ENCODE measurements at places on chromosomes 4 and X.

DNA sequence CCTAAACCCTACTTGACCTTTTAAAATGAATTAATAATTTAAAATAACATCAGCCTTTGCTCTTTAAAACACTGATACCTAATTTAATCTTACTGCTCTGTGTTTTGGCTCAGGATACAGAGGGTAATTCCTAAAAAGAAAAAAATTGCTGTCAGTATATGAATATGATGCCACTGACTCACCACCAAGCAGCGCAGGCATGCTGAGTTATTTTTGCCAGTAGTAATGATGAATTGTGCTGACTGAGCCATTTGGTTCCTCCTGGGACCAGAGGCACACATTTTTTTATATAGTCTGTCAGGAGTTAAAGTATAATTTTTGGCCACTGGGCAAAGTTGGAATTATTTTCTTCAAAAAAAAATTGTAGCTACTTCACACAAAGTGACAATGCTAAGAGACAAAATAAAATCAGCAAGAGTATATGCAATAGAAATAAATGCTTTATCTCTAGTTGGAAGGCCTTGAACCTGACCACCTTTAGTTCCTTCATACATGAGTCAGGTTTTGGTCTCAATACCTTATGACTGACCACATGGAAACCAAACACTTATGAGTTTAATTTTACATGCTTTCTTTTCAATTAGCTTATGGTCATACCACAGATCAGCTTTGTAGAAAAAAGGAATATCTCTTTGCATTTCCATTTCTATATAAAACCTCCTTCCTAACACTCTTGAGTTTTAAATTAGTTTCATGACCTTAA is 115.1 kb downstream of the PPP3CA start:
- no peaks in the 10 kb centered on the region for H3K27me3 ChIP-seq
- no peaks in the 10 kb centered on the region for H3K4me1 ChIP-seq
- H3K36me3 ChIP-seq: no peaks in the 10 kb centered on the region
- no peak overlapping the region for H3K4me3 ChIP-seq

DNA sequence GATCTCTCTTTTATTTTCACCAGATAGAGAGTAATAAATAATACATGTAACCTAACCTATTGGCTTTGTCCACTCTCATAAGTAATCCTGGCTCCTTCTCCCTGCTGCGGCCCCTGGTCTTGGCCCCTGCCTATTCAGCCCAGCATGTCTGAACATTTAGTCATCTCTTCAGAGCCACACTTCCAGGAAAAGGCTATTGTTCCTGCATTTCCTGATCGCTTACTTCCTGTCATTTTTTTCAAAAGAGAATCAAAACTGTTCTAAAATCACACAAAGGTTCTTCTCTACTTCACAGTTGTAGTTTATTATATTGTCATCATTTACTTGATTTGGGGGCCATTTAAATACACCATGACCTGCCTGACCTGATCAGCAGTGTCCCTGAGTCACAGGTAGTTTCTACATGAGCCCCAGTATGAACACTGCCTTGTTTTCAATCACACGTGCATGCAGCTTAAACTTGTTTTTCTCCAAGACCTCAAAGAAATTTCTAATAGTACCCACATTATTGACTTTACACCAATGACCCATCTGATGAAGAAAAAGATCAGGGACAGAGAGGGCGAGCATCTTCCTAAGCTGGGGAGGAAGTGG is 47.4 kb upstream of the KDR start:
- DNase-seq: no peak
- no peak overlapping the region for H3K4me3 ChIP-seq
- no peaks in the 10 kb centered on the region for H3K36me3 ChIP-seq

- no peaks in the 10 kb centered on the region for H3K27me3 ChIP-seq
- no peaks in the 10 kb centered on the region for H3K36me3 ChIP-seq
- no peaks in the 10 kb centered on the region for H3K4me1 ChIP-seq
- DNase-seq: no peak
- H3K27ac ChIP-seq: no peak overlapping the region
- H3K4me3 ChIP-seq: no peak overlapping the region
Measured at GRCh38 chrX:111467896-111468295, 43.5 kb upstream of the SERTM2 start.

DNA sequence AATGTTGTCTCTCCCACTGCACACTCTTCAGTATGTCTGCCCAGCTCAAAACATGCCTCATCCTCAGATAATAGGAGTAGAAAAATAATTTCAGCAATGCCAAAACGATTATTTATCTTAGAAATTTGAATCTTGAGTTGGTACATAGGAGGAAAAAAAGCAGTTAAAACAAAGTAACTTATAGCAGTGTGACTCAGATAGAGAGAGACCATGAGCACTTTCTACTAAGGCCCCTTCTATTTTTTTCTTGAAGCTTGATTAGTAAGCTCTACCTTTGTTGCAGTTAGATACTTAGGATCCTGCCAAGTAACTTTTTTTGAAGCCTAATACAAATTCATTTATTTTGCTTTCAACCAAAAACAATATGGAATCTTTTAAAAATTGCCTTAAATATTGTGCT is 212.3 kb downstream of the MAD2L1 start:
- H3K4me1 ChIP-seq: no peaks in the 10 kb centered on the region
- H3K27me3 ChIP-seq: no peaks in the 10 kb centered on the region
- DNase-seq: no peak
- H3K27ac ChIP-seq: no peak overlapping the region
- no peak overlapping the region for H3K4me3 ChIP-seq

GRCh38 chr4:123936621-123937043 is 540.0 kb downstream of the SPRY1 start:
- no peak for DNase-seq
- no peaks in the 10 kb centered on the region for H3K4me1 ChIP-seq
- no peaks in the 10 kb centered on the region for H3K27me3 ChIP-seq

DNA sequence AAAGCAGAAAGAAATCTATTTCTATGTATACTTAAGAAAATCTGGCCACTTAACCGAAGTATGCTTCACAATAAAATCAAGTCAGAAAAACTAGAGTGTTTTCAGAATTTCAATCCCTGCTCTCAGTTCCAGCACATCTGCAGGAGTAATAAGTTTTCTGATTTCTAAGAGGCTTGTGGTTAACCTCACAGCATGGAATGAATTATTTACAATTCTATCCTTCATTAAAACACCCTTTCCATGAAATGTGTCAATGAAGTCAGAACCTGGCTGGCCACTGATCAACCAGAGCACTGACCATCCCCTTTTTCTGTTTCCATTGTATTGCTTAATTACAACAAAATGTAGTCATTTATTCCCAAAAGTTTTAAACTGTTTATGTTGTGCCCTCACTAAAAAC is 781.4 kb upstream of the INTU start:
- H3K27ac ChIP-seq: no peak overlapping the region
- no peaks in the 10 kb centered on the region for H3K4me1 ChIP-seq
- no peak overlapping the region for H3K4me3 ChIP-seq
- no peaks in the 10 kb centered on the region for H3K36me3 ChIP-seq

- peaks cover 9% of the 10 kb centered on the region for H3K4me1 ChIP-seq
- H3K27me3 ChIP-seq: peaks cover 11% of the 10 kb centered on the region
- H3K4me3 ChIP-seq: no peak overlapping the region
Measured at GRCh38 chr4:7754565-7755262, 184.9 kb downstream of the AFAP1 start.

- no peak for DNase-seq
- H3K27me3 ChIP-seq: no peaks in the 10 kb centered on the region
- H3K4me1 ChIP-seq: no peaks in the 10 kb centered on the region
- no peak overlapping the region for H3K27ac ChIP-seq
- H3K4me3 ChIP-seq: no peak overlapping the region
- no peaks in the 10 kb centered on the region for H3K36me3 ChIP-seq
Measured at GRCh38 chr4:93501244-93501643, 327.3 kb upstream of the ATOH1 start.

- no peaks in the 10 kb centered on the region for H3K36me3 ChIP-seq
- no peak overlapping the region for H3K27ac ChIP-seq
- no peak for DNase-seq
Measured at GRCh38 chr4:77193511-77194102, 36.6 kb downstream of the CCNG2 start.

DNA sequence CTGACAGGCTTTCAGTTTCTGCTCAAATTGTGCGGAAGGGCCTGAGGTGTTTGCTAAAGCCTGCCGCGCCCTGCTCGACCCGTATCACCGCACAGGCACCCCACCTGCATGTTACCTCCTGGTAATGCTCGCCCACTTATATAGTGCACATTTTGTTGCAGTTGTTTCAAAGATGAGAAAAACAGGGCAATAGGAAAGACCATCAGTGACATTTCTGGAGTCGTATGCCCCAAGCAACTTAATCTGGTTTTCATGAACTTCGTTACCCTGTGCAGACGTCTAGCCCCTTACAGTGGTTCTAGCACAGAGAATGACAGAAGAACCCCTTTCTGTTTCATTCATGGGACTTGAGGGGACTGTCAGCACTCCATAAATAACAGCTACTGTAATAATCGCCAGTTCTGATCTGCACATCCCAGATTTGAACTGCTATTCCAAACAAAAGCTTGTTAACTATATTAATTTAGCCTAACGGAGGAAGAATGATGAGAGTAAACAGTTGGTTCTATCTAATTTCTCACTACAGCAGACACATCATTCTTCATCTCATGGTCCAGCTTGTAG is 940 bp upstream of the DCTD start:
- H3K27me3 ChIP-seq: no peaks in the 10 kb centered on the region
- DNase-seq: no peak
- H3K27ac ChIP-seq: no peak overlapping the region
- H3K4me1 ChIP-seq: peaks cover 5% of the 10 kb centered on the region
- peaks cover 27% of the 10 kb centered on the region for H3K36me3 ChIP-seq

GRCh38 chr4:128800701-128801284 is 8.7 kb upstream of the JADE1 start:
- no peak overlapping the region for H3K27ac ChIP-seq
- H3K4me3 ChIP-seq: no peak overlapping the region
- H3K36me3 ChIP-seq: no peaks in the 10 kb centered on the region
- peaks cover 2% of the 10 kb centered on the region for H3K4me1 ChIP-seq
- H3K27me3 ChIP-seq: peaks cover 13% of the 10 kb centered on the region

- no peak overlapping the region for H3K27ac ChIP-seq
- H3K4me1 ChIP-seq: peaks cover 6% of the 10 kb centered on the region
- no peaks in the 10 kb centered on the region for H3K27me3 ChIP-seq
- H3K36me3 ChIP-seq: no peaks in the 10 kb centered on the region
Measured at GRCh38 chr4:40621592-40622512, 7.8 kb downstream of the RBM47 start.

DNA sequence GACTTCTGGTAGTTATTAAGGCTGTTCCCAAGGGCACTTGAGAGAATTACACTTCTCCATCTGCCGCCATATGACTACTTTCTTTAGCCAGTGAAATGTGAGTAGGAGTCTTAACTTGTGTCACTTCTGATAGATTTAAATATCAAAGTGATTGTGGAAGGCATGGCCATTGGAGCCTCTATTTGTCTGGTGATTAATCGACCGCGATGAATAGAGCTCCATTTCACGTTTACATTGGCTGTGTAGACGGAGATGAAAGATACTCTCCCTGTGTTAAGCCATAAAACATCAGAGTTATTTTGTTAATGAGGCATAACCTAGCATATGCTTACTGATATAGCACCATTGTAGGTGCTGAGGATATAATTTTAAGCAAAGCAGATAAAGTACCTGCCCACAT is 852.4 kb downstream of the CCSER1 start:
- no peaks in the 10 kb centered on the region for H3K36me3 ChIP-seq
- DNase-seq: no peak
- H3K4me1 ChIP-seq: no peaks in the 10 kb centered on the region
- no peaks in the 10 kb centered on the region for H3K27me3 ChIP-seq

GRCh38 chr4:107066621-107067020 is 30.5 kb upstream of the DKK2 start:
- H3K27ac ChIP-seq: no peak overlapping the region
- H3K4me1 ChIP-seq: no peaks in the 10 kb centered on the region
- no peak overlapping the region for H3K4me3 ChIP-seq
- H3K27me3 ChIP-seq: no peaks in the 10 kb centered on the region

- no peak overlapping the region for H3K27ac ChIP-seq
- no peak for DNase-seq
- H3K27me3 ChIP-seq: no peaks in the 10 kb centered on the region
Measured at GRCh38 chr4:114926583-114926982, 186.8 kb downstream of the NDST4 start.

DNA sequence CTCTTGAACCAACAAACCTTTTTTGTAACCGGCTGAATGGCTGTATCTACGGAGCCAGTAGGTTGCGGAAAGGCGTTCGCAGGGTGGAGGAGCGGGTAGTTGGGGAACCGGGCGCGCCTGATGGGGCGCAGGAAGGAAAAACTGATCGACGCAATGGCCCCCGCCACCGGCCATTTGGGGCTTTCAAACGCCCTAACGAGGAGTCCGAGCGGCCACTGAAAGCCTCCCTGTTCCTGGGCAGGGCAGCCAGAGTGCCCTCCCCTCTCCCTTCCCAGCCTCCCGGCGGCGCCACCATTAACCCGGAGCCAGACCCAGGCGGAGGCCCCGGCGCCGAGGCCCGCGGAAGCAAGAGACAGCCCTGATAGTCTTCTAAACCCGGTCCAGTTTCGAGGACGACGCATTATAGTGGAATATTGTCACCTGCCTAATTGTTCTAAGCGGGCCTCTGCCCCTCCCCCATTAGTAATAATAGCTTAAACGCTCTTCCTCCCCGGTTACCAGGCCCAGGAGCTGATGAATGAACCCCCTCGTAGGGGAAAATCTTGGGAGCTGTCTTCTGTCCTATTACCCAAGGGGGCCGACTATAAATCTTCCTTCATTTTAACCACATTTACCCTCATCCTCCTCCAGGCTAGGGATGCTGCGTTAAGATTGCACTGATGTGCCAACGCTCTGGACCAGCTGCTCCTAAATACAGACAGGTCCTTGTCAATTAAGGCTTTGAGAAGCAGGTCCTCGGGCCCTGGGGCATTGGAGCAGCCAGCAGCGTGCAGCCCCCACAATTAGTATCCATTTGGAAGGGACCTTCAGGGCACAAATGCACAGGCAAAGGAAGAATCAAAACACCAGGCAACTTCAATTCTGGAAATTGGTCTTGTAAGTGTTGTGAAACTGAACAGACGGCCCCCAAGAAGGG is 61.6 kb upstream of the TMEM33 start:
- peaks cover 29% of the 10 kb centered on the region for H3K27me3 ChIP-seq
- H3K4me3 ChIP-seq: no peak overlapping the region
- no peak overlapping the region for H3K27ac ChIP-seq
- no peaks in the 10 kb centered on the region for H3K36me3 ChIP-seq
- no peak for DNase-seq

DNA sequence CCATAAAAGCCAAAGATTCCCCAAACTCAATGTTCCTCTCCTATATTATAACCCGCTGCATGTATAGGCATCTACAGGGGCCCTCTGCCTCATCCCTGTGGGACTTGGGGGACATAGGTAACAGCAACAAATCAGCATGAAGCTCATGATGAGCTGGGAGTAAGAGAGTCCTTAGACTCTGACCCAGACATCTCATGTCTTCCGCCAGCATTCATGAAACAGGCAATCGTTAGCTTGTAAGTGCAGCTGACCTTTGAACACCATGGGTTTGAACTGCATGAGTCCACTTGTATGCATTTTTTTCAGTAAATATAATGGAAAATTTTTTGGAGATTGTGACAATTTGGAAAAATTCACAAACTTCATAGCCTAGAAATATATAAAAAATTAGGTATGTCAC is 10.4 kb upstream of the SCOC start:
- H3K27ac ChIP-seq: no peak overlapping the region
- no peaks in the 10 kb centered on the region for H3K4me1 ChIP-seq
- DNase-seq: no peak
- no peak overlapping the region for H3K4me3 ChIP-seq
- H3K36me3 ChIP-seq: no peaks in the 10 kb centered on the region
- no peaks in the 10 kb centered on the region for H3K27me3 ChIP-seq

- no peak overlapping the region for H3K27ac ChIP-seq
- H3K4me3 ChIP-seq: no peak overlapping the region
- no peaks in the 10 kb centered on the region for H3K27me3 ChIP-seq
- H3K4me1 ChIP-seq: no peaks in the 10 kb centered on the region
- no peak for DNase-seq
Measured at GRCh38 chr4:114472269-114473032, 126.2 kb upstream of the UGT8 start.

- H3K4me3 ChIP-seq: no peak overlapping the region
- DNase-seq: no peak
- no peak overlapping the region for H3K27ac ChIP-seq
- H3K4me1 ChIP-seq: no peaks in the 10 kb centered on the region
Measured at GRCh38 chrX:102765217-102765616, 44.7 kb downstream of the GPRASP3 start.

Measured in neuronal stem cell (in vitro differentiated cells).